ENCODE measurements at places on chromosomes 16 and 17.

DNA sequence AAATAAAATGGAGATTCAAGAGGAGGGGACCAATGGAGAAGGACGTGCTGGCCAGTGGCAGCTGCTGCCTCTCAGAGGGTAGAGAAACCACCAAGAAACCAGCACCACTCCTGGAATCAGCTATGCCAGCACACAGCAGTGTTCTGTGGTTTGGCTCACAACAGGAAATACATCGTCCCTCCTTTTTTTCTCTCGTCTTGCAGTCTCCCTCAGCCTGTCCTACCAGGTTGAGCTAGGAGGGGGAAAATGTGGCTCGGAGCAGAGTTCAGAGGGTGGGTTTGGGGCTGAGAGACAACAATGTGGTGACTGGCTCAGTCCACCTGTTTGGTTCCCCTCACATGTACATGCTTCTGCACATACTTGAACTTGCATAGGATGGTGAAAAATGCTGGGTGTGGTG is 19.9 kb upstream of the SLC16A5 start:
- no peak for DNase-seq

GRCh38 chr17:39012725-39013124 is 45.5 kb upstream of the FBXO47 start:
- no peak for DNase-seq

- no peak for DNase-seq
Observed at GRCh38 chr16:84652566-84652965, 4.3 kb downstream of the KLHL36 start.

- peak; percentile 3 for DNase-seq
Observed at GRCh38 chr17:13597723-13598347, 3.9 kb downstream of the HS3ST3A1 start.

DNA sequence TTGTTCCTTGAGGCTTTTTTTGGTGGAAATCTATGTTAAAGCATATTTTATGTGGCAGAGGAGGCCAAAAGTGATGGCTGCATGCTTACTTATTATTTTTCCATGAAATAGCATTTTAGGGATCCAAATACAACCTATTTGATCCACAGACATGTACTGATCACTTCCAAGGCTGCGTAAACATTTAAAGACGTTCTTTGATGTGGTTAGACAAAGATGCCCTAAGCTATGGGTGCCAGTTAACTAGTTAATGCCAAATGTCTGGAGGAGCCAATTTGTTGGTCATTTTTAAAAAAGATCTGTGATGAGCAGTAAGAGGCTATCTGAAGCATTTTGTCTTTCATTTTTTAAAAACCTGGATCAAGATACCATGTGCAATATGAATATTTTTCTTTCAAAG is 17.3 kb upstream of the PRKCA start:
- no peak for DNase-seq

DNA sequence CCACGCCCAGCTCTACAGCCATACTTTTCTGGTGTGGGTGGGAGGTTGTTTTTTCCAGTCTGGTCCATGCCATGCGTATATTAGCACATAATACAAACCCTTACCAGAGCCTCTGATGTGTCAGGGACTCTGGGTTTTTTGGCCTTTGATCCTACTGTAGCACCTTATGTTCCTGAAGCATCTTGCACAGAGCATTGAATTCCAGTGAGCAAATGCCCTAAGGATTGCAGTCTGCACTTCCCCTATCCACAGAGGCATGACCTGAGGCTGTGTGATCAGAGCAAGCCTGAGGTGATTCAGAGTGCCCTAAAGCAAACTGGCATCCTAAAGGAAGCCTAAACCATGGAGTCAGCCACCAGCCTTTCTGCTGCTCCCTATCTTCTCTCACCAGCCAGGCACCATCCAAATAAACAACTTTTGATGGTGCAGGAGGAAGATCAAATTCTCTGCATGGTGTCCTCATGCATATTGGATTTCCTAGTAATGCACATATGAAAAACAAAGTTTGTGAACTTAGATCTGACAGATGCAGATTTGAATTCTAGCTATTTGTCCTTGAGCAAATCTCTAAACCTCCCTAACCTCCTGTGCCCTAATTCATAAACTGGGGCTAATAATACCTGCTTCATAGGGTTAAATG is 41.2 kb upstream of the HAS3 start:
- DNase-seq, result no peak

DNA sequence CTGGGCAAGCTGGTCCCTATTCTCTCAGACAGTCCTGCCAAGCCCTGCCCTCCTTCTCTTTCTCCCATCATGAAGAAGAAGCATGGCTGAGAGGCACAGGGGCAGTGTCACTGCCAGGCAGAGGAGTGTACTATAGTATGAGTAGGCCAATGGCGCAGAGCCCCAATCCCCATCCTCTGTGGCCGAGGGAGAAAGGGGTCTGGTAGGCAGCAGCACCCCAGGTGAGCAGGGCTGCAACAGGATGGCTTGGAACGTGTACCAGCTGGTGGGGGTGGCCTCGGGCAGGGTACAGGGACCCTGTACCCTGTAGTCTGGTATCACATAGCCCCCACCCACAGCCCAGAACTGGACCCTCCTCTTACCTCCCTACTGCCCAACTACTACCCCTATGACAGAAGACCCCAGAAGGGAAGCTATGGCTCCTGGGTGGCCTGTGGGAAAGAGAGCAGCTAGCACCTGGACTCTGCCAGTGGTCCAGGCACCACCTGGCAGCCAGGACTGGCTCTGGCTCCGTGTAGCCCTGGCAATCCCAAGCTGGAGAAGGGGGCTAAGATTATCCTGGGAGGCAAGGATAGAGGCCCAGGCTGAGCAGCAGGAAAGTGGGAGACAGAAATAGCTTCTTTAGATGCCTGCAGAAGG is 4.4 kb downstream of the SMARCD2 start:
- DNase-seq, result no peak
